Mesendoderm (in vitro differentiated cells): ENCODE measurements at places on chromosomes 13 and 19.

- no peak for DNase-seq
These were observed 4.2 kb downstream of the NRTN start for GRCh38 chr19:5809053-5809452.

DNA sequence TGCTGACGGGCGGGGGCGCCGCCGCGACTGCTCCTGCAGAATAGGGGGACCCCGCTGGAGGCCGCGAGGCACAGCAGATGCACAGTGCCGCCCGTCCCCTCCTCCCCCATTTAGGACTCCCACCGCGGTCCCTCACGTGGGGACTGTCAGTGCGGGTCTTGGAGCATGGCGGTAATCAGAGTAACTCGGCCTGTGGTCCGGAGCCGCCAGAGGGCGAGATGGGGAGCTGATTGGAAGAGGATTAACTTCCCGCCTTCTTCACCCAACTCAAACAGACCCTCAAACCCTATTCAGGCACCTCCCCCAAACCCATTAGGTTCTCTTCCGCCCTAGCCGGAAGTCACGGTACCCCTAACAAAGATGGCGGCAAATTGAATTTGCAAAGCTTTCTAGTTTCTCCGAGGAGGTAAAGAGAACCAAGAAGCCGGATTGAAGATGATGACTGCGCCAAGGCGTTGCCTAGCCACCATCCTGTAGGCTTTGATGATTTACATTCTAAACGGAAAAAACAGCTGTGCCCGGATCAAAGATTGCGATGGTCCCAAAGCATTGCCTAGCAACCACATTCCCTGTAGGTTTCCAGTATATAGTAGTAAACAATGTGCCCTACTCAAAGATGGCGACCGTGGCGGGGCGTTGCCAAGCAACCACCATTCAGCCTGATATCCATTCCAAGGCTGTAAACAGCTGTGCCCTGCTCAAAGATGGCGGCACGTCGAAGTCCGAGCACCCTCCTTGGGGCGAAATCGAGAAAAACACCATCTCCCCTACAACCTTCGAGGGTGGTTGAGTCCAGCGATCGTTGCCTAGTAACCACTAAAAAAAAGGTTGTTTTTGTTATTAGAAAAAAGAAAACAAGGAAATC is at the start of gene FUZ:
TSS of gene FUZ (minus strand) at position 296 of the 865 bp plus-strand sequence. CDS start at position 110, 186 bp downstream.
- DNase-seq: peak; percentile 100

GRCh38 chr19:8308891-8309291 is 733 bp upstream of the CD320 start:
- DNase-seq: no peak

DNA sequence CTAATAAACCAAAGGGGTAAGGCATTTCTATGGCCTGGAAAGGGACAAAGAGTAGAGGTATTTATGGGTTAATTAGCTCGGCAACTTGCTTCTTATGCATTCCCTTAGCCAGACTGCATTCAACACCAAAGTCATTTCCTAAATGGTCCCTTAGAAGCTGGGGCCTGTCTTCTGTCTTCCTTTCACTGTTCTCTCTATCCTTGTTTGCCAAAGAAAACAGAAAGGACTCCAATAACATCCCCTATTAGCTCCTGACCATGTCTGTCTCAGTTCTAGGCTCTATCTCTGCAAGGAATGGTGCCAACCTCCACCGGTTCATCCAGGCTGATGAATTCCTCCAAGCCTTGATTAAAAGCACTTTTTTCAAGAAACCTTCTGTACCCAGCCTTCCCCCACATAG is 123.5 kb downstream of the KCTD12 start:
- DNase-seq: no peak

GRCh38 chr19:49930483-49931011 is 1.2 kb upstream of the NUP62 start:
- peak; percentile 40 for DNase-seq

GRCh38 chr13:112428704-112429103 is 52.5 kb downstream of the SPACA7 start:
- no peak for DNase-seq

DNA sequence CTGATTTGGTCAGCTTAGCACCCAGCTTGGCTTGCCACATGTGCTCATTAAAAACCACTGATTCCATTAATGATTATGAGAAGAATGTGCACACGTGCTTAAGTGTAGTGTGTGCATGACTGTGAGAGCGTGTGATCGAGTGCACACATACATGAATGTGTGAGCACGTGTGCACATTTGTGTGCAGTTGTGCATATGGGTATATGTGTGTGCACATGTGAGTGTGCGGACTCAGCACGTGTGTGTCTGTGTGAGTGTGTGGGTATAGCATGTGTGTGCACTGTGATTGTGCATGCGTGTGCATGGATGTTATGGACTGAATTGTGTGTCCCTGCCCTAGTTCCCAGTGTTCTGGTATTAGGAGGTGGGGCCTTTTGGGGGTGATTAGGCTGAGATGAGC is 202.1 kb upstream of the ZNF536 start:
- no peak for DNase-seq
